Right forelimb (tissue), 1 donor: ENCODE measurements at places on chromosomes 6 and 20.

GRCh38 chr6:44386929-44387345 lies 569 bp upstream of the CDC5L start:
- no peak for DNase-seq

- DNase-seq: no peak
Observed at GRCh38 chr20:60255866-60256265, 297.6 kb downstream of the CDH26 start.

DNA sequence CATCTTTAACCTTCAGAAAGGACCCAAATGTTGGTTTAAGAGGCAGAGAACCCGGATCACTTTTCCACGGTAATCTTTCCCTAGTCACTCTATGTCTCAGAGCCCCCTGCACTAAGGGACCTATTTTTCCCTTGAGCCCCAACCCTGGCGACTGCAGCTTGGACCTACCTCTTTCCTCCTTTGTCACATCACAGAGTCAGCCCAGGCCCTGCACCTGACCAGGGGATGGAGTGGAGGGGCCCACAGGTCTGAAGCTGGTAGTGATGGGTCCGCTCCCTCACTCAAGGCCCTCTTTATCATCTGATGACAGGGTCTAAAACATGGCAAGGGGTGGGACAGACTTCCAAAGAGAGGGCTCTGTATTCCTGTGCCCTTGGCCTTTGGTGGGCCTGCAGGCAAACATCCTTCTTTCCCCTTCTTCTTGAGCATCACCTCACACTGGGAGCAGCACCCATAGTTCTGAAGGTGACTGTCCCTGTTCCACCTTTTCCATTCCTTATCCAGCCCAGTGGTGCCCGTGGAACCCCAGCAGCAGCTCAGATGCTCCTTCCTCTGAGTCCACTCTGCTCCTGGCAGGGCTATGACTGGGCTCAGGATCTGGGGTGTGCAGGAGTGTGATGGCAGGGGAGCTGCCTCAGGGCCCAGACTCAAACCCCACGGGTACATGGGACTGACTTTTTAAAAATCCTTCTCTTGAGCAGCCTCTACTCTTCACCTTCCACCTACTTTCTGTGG lies 6.3 kb downstream of the RAET1L start:
- DNase-seq: no peak

DNA sequence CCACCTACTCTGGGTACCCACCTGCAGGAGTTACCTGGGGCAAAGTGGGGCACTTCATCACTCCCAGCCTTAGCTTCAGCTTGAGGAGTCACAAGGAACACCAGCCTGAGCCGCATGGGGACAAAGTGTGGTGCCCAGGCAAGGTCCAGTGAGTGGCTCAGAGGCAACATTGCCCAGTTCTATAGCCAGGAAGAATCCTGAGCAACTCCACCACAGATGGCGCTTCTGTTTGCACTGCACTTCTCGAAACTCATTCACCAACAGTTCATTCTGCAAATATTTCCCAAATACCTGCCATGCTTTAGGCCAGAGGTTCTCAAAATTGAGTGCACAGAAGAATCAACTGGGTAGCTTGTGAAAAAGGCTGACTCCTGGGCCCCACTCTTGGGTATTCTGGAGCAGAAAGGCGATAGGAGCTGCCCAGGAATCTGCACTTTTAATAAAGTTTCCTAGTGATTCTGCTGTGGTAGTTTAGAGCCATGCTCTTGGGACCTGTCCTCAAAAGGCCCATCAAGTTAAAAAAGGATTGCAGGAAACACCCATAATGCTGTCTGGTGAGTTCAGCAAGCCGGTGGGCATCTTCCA lies 83.1 kb downstream of the VEGFA start:
- no peak for DNase-seq

GRCh38 chr20:48259456-48259855 lies 474.2 kb upstream of the SULF2 start:
- DNase-seq: no peak

DNA sequence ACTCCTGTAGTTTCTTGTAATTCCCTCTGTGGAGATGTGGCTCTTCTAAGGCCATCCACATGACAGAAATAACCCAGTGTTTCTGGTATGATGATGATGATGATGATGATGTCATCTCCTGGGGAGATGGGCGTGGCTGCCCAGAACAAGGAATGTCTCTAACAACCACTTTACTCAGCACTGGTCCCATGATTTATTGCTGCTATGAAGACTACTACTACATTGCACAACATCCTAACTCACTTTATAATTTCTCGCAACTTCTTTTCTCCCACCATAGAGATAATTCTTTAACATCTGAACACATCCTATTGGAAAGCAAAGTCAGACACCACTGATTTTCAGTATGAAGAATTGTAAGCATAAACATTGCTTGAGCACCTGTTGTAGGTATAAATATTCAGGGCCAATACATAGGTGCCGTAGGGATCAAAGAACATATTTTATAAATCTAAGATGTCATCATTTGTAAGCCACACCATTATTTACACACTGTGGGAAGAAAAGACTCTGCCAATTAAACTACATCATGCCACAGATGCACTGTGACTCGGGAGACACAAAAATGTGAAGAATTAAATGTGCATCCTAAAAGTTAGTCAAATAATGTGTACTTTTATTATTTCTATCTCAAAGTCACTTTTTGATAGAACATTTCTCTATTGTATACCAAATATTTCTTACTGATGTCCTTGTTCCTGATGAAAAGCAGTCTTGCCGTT lies 6.4 kb downstream of the TPMT start:
- DNase-seq: no peak

DNA sequence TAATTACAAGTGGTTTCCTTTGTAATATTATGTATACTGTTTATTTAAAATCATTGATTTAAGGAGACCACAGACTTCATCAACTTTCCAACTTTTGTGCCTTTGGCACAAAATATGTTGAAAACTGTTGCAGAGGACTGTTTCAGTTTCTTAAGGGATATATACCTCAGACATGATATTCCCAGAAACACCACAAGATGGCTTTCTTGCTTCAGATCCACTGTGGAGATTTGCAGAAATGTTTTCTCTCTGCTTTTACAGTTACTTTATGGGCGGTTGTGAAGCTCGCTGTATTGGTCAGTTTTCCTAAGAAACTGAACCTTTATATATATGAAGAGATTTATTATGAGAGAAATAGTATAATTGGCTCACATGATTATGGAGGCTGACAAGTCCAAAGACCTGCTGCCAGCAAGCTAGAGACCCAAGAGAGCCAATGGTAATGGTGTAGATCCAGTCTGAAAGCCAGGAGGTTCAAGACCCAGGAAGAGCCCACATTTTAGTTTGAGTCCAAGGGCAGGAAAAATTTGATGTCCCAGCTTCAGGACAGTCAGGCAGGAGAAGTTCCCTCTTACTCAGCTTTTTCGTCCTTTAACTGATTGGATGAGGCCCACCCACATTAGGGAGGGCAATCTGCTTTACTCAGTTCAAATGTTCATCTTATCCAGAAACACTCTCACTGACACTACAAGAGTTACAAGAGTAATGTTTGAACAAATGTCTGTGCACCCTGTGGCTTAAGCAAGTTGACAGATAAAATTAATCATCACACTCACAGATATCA lies 12.8 kb downstream of the ME1 start:
- DNase-seq: no peak

DNA sequence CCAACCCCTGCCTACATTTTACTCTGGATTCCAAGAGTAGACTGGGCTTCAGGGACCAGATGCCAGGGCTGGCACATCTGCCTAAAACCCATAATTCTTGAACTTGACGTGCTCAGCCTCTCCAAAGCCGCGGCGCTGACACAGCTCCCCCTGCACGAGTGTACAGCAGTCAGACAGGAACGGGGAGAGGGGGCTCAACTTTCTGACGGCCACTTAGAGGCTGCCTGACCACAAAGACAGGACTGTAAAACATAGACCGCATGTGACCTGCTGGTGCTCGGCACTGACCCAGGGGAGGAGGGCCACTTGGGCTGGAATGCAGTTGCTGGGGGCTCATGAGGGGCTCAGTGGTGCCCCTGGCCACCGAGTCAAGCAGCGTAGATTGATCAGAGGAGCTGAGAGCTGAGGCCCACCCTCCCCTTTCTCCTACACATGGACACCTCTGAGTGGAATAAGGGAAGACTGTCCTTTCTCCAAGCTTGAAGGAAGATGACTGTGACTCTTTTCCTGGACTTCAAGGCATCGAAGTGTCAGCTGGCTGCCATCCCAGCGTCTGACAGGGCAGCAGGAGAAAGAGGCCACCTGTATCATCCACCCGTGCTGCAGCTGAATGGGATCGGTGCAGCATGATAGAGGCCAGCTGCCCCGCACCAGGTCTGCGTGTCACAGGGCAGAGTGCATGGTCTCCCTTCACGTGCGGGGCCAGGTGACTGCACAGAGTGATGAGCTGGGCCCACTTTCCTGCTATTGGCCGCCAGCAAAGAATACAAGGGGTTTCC lies 171.3 kb upstream of the AGPAT4 start:
- DNase-seq: no peak

DNA sequence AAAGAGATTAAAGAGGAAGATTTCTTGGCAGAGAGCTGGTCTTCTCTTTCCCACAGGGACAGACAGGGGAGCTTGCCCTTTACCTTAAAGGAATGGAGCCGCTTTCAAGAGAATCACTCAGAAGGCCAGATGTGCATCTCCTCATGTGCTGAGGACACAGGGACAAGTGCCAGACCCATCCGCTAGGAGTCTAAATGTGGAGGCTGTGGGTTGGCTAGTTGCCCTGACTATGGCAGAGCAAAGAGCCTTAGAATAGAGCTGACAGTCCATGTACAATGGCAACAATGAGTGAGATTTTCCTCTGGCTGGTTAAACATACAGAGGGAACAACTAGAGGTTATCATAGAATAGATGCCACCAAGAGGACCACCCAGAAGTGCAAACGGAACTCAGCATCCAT lies 7.3 kb upstream of the DOK5 start:
- DNase-seq: no peak

GRCh38 chr6:25717866-25718740 lies 36.4 kb upstream of the SLC17A4 start:
- DNase-seq: no peak

- no peak for DNase-seq
Observed at GRCh38 chr6:161080263-161080970, 88.8 kb downstream of the MAP3K4 start.

- DNase-seq: peak; percentile 40
Observed at GRCh38 chr20:63529180-63529860, 7.9 kb downstream of the PTK6 start.
